ENCODE measurements at places on chromosomes 11 and 22.

DNA sequence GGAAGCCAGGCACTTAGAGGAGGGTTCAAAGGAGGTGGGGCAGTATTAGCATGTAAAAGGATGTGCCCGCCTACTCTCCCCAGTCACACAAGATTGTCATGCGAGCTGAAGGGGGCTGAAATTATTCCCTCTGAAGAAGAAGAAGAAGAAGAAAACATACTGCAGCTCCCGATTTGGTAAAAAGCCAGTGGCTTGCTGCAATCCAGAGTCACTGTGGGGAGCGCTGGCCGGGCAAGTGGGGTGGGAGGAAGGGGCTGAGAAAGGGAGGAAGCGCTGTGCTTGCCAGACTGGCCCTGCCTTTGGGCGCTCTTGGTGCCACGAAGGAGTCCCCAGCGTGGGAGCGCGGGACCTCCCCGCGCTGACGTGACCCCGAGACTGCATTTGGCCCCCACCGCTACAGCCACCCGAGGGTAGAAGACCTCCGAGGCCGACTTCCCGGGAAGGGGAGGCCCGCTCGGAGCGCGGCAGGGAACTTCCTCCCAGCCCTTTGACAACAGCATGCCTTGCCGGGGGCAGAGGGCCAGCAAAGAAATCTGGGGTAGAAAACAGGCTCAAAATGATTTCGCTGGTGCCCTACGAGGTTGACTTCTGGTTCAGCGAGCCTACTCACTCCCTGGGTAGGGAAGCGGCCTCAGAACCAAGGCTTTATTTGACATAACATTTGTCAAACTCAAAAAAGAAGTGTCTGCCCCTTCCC lies 906.3 kb downstream of the DLG2 start:
- no peak for DNase-seq

- no peak for DNase-seq
Observed at GRCh38 chr11:13120691-13121090, 111.6 kb downstream of the RASSF10 start.

GRCh38 chr11:128086794-128087193 lies 500.6 kb downstream of the ETS1 start:
- DNase-seq: no peak

DNA sequence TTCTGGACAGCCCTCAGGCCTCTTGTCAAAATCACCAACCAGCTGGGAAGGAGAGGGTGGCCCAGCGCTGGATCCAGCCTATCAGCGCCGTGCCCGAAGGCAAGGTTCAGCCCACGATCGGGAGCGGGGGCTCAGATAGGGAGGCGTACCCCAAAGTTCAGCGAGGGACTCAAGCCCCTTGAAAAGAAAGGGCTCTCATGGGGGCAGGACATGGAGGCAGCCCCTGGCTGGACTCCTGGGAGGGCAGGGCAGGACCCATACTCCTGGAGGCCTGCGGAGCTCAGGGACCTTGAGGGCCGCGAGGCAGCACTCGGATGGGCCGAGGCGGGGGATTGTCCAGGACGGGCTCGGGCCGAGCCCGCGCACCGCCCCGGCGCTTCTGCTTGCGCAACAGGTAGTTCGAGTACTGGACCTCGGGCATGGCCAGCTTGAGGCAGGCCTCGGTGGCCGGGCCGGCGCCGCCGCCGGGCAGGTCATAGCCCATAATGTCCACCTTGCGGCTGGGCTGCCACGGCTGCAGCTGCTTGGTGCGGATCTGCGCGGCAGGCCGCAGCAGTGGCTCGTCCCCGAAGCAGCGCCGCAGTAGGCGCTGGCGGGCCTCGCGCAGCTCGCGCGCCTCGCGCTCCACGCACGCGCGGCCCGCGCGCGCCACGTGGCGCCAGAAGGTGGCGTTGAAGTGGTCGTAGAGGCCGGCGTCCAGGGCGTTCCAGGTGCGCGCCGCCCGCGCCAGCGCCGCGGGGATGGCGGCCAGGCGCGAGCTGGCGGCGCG lies 6.5 kb downstream of the GAL3ST3 start:
- DNase-seq: no peak

DNA sequence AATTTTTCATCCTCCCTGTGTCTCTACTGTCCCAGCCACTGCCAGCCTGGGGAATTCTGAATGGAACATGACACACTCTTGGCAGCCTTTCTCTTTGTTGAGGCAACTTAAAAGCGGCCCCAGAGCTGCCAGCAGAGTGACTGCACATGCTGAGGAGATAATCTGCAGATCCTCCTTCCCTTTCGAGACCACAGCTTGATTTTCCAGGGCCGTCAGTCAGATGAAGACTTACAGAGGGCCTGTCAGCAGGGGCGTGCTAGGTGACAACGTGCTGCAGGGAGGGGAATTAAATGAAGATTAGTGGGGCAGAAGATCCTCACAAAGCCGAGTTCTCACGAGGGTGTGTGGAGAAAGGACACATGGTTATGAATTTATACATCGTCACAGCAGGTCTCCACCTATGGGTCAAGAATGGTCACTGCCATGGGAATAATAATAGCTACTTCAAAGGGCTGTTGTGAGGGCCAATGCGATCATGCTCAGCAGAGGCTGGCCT lies 193.5 kb upstream of the PITPNB start:
- DNase-seq: no peak

DNA sequence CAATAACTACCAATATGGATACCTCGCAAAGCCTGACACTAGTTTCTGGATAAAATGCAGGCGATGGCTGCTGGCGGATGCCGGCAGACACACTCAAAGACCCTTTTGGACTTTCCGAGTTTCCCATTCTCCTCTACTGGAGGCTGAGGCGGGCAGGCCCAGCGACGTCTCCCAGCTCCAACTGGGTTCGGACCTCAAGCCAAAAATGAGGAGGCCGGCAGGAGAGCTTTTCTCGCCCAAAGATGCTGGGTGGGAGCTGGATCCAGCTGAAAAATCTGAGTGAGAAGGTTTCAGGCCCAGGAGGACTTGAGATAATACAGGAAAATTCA lies 428 bp upstream of the FEZ1 start:
- no peak for DNase-seq

- no peak for DNase-seq
Observed at GRCh38 chr11:9264316-9265210, 587 bp downstream of the DENND5A start.

- no peak for DNase-seq
Observed at GRCh38 chr22:34866495-34867131, 199.3 kb upstream of the ISX start.

GRCh38 chr22:18148293-18148965 lies 1.5 kb upstream of the USP18 start:
- DNase-seq: no peak

DNA sequence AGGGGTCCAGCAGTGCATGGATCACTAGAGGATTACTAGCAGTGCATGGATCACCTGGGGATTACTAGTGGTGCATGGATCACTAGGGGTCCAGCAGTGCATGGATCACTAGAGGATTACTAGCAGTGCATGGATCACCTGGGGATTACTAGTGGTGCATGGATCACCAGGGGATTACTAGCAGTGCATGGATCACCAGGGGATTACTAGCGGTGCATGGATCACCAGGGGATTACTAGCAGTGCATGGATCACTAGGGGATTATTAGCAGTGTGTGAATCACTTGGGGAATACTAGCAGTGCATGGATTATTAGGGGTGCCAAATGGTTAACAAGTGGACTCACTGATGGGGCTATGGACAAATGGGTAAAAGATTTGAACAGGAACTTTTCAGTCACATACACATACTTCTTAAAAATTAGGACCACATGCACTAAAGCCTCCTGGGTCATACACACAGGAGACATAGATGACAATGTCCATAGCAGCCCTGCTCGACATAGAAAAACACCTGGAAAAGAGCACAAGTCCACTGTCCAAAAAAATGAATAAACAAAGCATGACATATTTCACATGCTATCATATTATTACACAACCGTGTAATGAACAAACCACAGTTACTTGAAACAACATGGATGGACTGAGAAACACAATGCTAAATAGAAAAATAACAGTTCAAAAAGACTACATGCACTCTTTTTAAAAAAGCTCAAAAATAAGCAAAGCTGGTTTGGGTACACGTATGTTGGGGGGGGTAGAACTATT lies 109.8 kb downstream of the CD44 start:
- DNase-seq: no peak

- no peak for DNase-seq
Observed at GRCh38 chr11:117597071-117597470, 199.9 kb downstream of the DSCAML1 start.

DNA sequence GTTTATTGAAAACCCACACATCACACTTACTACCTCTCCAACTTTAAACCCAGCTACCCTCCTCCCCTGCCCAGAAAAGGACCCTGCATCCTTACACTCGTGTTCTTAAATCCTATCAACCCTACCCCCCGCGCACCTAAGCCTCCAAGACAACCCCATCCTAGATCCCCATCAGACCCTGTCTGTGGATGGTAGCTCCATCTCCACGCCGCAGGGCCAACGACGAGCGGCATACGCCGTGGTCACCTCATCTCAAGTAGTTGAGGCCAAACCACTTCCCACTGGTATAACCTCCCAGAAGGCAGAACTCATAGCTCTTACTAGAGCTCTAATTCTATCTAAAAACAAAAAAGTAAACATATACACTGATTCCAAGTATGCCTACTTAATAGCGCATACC lies 9.4 kb upstream of the OR56A3 start:
- no peak for DNase-seq

DNA sequence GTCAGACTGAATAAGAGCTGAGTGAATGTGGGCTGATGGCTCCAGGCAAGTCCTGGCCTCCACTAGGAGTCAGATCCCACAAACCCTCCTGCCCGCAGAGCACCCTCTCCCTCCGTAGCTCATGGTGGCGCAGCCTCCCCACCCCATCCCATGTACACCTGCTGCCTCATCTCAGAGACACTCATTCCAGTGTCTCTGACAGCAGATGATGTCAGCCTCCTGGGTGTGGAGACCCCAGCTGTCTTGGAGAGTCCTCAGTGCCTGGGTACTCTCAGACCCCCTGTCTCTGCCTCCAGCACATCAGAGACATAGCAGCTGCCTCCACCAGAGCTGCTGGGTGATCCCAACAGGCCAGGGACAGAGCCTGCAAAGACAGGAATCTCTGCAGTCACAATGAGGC lies 9.5 kb downstream of the IGLL5 start:
- no peak for DNase-seq

GRCh38 chr11:86209806-86210657 lies 34.5 kb upstream of the EED start:
- DNase-seq: no peak
